ENCODE measurements at places on chromosomes 7 and 10.

GRCh38 chr7:121275204-121275603, 53.6 kb upstream of the WNT16 start:
- no peak for DNase-seq

- DNase-seq, result no peak
Observed at GRCh38 chr7:131540491-131541162, 15.8 kb downstream of the PODXL start.

DNA sequence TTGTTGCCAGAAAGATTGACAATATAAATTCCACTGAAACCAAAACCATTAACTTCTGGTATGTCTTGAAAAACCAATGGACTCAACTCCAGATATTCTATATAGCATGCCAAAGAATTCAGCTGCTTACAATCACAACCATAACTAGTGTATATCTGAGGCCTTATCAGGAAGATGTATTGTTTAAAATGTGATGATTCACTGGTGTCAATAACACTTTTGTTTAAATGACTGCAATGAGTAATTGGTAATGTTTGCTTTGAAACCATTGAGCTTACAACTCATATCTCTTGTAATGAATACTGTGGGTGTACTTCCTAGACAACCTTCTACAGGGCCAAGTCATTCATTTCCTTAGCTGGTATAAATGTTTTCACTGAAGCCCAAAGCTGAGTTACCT, 727.9 kb upstream of the KCND2 start:
- DNase-seq, result no peak

DNA sequence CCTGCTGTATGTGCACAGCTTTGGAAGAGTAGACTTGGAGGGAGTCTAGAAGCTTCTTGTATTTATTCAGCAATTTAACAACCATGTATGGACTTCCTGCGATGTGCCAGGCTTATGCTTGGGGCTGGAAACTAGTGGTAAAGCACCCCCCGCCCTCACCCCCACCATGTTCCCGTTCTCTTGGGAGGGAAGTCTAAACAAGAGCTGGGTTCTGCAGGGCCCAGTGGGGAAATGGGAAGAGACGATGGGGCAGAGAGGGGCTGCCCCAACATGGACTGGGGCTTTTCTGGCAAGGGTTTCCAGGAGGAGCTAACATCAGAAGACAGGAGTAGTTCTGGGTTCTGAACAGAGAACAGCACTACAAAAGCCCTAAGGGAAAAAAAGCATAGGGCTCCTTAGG, 8.0 kb downstream of the RASSF4 start:
- DNase-seq, result no peak
